ENCODE measurements at places on chromosomes 16 and 17.

- DNase-seq: no peak
Observed at GRCh38 chr16:31052114-31052513, 18.8 kb downstream of the STX4 start.

DNA sequence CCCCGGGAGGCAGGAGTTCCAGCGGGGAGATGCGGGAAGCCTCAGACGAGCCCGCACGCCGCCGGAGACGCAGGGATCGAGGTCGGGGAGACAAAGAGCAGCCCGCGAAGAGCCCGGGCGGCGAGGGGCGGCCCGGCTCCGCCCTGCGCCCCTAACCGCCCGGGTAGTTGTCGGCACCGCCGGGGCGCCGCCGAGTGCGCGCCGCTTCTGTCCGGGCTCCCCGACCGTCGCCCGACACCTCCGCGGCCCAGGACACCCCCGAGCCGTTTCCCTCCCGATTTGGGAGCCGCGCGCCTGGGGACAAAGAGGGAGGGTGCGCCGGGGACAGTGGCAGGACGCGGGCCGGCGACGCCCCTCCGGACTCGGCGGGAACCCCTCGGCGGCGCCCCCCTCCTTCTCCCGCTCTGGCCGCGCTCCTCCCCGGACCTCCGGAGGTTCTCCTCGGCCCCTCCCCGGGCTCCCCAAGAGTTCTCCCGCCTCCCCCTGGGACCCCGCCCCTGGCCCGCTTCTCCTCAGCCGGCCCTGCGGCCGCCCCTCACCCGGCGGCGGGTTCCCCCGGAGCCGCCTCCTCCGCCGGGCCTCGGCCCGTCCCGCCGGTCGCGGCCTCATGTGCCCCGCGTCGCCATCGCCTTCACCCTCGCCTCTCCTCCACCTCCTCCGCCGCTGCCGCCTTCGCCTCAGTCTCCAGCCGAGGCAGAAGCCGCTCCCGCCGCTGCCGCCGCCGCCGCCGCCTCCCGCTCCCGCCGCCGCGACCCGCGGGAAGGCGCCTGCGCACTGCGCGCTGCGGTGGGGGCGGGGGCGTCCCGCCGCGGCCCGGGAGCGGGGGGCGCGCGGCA is at the start of gene GJC1:
Gene GJC1 (minus strand): TSS at position 765 of the 836 bp plus-strand sequence. CDS start 24,470 bp downstream, outside the sequence.
- no peak for DNase-seq

DNA sequence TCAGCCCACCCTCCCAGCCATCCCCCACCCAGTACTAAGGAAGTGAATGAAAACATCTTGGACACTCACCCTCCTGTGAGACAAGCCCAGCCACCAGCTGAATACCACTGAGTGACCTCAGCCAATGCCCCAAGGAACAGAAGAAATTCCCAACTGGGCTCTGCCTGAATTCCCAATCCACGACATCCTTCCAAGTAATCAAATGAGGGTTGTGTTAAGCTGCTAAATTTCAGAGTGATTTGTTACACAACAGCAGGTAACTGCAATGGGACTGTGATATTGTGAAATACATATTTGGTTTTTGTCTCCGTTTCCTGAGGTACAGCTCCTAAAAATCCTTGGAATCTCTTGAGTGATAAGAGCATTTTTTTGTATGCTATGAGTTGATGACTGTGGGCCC is 578.7 kb upstream of the CDH11 start:
- DNase-seq: no peak

GRCh38 chr17:2644971-2645370 is 51.5 kb downstream of the PAFAH1B1 start:
- DNase-seq: no peak

DNA sequence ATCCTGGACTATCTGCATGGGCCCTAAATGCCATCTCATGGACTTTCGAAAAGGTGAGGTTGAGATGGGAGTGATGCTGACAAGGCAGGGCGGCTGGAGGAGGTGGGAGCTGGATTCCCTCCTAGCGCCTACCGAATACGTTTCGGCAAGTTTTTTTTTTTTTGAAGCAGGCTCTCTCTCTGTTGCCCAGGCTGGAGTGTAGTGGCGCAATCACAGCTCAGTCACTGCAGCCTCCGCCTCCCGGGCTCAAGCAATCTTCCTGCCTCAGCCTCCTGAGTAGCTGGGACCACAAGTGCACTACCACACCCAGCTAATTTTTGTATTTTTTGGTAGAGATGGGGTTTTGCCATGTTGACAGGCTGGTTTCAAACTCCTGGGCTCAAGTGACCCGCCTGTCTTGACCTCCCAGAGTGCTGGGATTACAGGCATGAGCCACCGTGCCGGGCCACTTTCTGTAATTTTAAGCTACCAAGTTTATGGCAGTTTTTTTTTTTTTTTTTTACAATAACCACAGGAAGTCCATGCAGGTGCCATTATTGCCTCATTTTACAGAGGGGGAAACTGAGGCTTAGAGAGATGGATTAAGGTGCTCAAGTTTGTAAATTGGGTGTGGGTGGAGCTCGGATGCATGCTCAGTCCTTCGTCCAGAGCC is 246.4 kb downstream of the PRKCA start:
- DNase-seq: no peak

- DNase-seq: no peak
Observed at GRCh38 chr16:27611340-27611739, 61.4 kb downstream of the KATNIP start.

DNA sequence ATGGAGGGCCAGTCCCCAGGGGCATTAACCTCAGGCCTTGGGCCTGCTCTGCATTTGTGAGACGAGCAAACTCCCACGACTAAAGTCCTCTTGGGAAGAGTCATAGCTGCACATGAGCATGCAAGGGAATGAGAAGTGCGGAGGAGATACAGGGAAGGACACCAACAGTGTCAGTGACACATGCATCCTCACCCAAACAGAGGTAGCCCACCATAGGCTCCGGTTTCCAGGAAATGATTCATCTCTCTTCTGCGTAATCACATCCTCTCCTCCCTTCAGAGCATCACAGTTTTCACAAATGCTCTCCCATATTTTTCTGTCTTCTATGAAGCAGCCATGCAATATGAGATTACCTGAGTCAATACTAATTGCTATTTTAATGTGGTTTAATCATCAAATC is 725.7 kb upstream of the GOT2 start:
- DNase-seq: no peak

GRCh38 chr17:1045456-1045855 is 48.5 kb downstream of the TIMM22 start:
- no peak for DNase-seq

DNA sequence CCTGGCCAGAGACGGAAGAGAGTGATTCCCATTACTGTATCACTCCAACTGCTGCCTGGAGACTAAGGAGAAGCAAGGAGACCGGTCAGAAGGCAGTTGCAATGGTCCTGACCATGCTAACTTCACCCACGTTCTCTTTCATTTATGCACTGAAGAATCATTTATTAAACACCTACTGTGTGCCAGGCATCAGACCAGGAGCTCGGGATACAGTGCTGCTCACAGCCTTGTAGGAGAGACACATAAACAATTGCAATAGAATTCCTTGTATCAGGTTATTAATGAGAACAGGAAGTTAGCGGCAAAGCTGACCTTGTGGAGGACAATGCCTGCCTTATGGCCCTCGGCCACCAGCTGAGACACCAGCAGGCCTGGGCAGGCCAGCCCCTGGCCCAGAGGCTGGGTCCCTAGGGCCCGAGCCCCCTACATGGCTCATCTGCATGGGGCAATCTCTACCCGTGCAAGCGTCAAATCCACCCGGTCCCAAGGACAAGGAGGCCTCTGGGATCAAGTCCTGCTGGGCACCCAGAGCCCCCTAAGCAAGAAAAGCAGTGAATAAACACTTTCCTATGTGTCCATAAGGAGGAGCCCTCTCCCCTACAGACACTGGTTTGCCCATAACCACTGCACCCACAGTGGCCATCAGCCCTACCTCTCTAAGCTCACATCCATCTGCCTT is 8.6 kb upstream of the ENPP7 start:
- no peak for DNase-seq

- no peak for DNase-seq
Observed at GRCh38 chr16:74921051-74921450, 63.9 kb downstream of the WDR59 start.

GRCh38 chr16:2420035-2420434 is 9.2 kb upstream of the CCNF start:
- no peak for DNase-seq

GRCh38 chr17:57071991-57072944 is 12.8 kb upstream of the AKAP1 start:
- no peak for DNase-seq

- DNase-seq: no peak
Observed at GRCh38 chr17:149897-150584, 12.7 kb downstream of the SCGB1C2 start.

DNA sequence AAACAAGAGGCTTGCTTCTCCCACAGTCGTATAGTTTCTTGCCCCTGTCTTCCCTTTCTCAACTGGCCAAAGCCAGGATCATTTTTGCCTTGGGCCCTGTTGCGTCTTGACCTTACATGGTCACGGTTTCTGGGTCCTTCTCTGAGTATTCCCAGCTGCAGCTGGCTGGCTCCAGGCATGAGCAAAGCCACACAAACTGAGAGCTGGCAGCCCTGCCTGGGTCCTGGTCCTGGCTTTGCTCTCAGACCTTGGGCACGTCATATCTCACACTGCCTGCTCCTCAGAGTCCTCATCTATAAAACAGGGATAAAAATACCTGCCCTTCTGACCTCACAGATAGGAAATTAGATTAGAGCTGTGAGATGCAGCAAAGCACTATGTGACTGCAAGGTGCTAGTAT is 277.6 kb downstream of the CBLN1 start:
- no peak for DNase-seq

- DNase-seq: no peak
Observed at GRCh38 chr17:67520252-67520906, 143.3 kb downstream of the PITPNC1 start.

DNA sequence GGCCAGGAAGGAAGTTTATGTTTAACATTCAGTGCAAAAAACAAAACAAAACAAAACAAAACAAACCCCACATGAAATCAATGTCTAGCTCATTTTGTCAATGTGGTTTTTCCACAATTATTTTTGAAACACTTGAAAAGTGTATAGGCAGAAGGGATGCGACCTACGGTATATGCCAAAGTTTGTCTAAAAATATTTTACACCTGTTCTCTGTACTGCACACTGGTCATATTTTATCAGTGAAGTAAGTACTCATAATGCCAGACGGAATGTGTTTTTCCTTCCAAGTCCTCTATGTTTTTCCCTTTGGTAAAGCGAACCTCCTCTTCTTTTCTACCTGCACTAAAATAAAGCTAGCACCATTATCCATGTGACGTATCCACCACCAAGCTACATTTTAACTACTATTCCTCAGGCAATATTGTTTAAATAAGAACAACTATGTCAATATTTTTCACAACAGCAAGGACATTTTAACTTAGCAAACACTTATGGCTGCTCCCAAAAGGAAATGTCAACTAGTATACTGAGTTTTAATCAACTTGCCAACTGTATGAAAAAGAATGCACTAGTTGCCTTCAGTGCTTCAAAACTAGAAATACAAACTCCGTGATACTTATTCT is 10.3 kb downstream of the TOB1 start:
- no peak for DNase-seq
